SHP77 treated with DMSO at 0.1 percent for 48 hours (cell line): ENCODE measurements at places on chromosomes 3 and 15.

- no peak for DNase-seq
These were observed 313.9 kb upstream of the NR2E3 start for GRCh38 chr15:71496336-71496955.

DNA sequence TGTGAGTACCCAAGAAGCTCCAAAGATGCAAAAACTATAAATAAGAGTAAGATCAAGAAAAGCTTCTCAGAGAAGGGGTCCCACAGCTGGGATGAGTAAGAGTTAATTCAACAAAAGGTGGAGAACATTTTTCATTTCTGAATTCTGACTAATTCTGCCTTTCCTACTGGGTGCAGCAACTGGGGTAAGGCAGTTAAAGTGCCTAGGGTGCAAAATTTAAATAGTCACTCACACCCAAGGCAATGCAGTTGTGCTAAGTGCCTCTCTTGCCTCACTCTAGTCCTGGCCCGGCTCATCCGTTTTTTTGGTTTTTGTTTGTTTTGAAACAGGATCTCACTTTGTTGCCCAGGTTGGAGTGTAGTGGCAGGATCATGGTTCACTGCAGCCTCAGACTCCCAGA, 240.2 kb downstream of the TP63 start:
- DNase-seq, result no peak

DNA sequence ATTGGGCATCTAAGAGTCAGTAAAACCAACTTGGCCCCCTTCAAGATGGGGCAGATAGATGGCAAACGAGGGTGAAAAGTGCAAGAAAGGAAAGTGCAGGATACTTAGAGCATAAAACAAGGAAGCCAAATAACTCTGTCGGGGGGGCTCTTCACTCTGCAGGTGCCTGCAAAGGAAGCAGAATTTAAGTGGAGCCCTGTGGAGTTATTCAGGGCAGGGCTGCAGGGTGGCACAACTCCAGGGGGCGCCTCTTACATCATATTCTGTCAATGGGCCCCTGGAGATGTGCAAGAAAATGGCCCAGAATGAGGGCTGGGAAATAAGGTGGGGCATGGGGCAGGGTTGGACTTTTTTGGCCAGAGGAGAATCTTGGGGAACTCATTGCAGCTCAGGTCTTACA, 69.7 kb downstream of the CD47 start:
- DNase-seq, result no peak

DNA sequence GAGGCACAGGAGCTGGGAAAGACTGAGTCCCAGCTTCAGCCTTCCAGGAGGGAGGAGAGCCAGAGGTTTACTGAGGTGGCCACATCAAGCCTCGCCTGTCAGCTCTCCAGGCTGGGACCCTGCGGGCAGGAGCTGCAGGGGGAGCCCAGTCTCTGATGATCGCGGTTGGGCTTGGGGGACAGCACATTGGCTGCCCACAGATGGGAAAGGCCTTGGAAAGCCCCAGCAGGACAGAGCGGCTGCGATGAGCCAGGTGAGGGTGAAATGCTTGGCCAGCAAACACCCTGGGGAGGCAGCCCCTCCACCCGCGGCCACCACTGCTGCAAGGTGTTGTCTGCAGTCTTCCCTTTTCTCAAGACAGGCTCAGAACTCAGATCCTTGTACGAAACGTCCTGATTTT, 31.2 kb downstream of the SEC61A1 start:
- no peak for DNase-seq

DNA sequence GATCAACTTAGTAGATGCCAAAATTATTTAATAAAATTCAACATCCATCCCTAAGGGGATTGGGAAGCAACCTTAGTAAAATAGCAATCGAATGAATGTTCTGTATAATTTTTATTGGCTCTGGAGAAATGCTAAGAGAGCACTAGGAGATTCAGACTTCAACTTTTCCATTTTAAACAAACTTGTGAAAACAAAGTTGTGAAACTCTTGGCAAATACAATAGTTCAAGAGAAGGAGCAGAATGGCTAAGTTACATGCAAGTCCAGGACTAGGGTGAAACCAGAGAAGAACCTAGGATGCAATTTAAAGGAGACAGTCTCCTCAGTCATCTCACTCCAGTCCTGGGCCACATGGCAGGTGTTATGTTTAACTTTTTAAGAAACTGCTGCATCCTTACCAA, 16.7 kb upstream of the ZNF280D start:
- DNase-seq, result no peak

- no peak for DNase-seq
These were observed 70.3 kb upstream of the PRICKLE2 start for GRCh38 chr3:64295594-64295993.

- DNase-seq, result no peak
These were observed 60.4 kb upstream of the LRRC3B start for GRCh38 chr3:26562021-26562768.

DNA sequence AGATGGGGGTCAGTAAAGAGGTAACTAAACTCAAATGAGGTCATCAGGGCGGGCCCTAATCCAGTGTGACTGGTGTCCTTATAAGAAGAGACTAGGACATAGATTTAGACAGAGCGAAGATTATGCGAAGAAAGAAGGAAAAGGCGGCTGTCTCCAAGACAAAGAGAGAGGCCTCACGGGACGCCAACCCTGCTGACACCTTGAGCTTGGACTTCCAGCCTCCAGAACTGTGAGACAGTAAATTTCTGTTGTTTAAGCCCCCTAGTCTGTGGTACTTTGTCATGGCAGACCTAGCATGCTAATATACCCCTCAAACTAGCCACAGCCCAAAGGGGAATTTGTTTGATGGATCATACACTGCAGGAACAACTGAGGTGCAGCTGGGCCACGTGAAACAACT, 183.0 kb downstream of the ABHD5 start:
- no peak for DNase-seq

DNA sequence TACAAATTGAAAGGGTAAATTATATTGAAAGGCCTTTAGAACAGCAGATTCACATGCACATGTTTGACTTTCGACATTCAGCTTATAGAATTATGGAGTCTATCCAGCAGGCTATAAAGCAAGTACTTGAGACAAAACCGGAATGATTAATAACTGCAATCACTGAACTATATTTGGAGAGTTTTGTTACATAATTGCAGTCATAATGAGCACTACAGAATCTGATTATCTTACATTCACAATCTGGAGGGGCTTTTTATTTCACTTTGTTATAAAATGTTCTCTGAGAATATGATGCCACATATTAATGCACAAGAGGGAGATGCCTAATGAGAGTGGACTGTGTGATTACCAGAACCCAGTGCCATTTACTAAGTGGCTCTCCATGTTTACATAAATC, 64.3 kb downstream of the NSUN3 start:
- no peak for DNase-seq

DNA sequence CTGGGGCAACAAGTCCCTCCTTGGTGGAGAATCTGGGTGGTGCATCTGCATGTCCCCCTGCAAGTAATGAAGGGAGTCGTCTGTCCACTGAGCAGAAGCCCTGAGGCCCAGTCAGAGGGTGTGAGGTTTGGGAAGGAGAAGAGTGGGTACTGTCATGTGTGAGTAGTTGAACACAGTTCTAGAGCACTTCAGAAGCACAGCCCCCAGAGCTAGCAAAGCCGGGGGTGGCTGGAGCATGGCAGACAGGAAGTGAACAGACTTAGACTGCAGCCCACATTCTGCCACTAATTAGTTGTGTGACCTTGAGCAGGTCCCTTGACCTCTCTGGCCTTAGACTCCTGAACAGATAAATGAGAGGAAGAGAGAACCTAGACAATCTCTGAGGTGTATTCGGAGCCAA, 207.6 kb downstream of the UACA start:
- no peak for DNase-seq

DNA sequence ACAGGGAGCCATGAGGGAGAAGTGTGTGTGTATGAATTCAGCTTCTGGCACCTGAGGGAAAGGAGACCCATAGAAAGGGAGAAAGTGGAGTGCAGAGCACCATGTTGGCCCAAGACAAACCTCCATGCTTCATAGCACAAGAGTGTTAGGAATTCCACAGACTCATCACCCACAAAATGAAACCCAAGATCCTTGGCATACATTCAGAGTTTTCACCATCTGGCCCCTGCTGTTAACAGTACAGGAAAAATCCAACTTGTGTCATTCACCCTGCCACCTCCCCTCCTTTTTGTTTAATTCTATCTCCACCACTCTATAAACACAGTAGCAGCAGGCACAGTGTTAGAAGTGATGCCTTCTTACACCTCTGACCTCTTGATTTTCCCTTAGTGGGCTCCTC, 60.0 kb upstream of the MNS1 start:
- no peak for DNase-seq
